Non-pigmented ciliary epithelial cell (primary cell): ENCODE measurements at places on chromosomes 7 and 10.

- DNase-seq: no peak
These were observed 42.1 kb downstream of the PPP1R9A start for GRCh38 chr7:94949532-94949931.

DNA sequence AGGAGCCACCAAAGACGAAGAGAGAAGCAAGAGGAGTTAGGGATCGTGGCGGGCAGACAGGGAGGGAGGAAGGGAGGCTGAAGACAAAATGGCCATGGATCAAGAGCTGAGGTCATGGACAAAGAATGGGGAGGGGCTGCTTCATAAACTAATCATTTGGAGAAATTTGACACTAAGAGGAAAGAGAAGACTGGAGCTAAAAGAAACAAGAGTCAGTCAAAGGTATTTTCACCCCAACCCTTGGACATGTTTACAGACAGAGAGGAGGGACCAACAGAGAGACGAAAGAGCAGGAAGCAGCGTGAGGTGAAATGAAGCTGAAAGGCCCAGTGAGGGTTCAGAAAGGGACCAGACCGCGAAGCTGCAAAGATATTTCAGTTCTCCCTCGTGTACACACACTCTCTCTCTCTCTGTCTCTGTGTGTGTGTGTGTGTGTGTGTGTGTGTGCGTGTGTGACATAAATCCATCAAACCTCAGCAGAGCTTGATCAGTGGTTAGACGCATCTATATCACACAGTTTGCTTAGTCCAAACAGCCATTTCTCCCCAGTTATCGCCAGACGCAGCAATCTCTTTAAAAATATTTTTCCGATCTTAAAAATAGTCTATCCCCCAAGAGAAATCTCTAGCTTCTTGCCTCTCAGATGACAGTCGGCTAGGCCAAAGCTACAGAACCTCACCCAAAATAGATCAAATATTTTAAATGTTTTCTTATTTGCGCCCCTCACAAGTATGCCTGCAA, 12.5 kb upstream of the CALD1 start:
- no peak for DNase-seq

DNA sequence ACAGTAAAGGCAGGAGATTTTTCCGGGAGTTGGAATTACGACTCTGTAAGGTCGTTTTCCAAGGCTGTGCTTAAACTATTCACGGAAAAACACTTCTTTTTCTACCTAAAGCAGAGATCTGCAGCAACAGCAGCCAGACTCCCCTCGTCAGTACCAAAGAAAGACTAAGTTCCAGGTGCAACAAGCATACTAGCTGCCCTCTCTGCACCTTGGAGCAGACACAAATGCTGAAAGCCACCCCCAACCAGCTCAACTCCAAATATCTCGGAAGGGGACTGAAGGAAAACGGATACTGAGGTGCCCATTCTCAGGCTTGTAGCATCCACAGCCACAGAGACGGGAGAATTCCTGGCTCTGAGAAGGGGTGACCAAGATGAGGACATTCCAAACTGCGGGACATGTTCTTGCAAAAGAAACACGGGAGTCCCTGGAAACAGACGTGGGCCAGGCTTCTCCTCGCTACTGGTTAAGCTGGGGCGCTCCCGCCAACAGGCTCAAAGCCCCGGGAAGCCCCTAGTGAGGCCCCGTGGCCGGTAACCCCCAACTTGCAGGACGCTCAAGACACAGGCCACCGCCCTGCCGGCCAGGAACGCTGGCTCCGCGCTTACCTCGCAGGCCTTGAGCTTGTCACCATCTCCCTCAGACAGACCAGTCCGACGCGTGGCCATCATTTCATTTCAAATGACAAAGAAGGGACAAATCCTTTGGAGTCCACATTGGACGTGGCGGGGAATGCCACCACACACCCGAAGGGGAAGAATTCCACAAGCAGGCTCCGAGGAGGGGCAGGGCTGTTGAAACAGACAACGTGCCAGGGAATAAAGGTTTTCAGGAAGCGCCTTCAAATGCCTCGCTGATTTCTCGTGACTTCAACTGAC, 2.2 kb downstream of the ARHGAP21 start:
- no peak for DNase-seq

DNA sequence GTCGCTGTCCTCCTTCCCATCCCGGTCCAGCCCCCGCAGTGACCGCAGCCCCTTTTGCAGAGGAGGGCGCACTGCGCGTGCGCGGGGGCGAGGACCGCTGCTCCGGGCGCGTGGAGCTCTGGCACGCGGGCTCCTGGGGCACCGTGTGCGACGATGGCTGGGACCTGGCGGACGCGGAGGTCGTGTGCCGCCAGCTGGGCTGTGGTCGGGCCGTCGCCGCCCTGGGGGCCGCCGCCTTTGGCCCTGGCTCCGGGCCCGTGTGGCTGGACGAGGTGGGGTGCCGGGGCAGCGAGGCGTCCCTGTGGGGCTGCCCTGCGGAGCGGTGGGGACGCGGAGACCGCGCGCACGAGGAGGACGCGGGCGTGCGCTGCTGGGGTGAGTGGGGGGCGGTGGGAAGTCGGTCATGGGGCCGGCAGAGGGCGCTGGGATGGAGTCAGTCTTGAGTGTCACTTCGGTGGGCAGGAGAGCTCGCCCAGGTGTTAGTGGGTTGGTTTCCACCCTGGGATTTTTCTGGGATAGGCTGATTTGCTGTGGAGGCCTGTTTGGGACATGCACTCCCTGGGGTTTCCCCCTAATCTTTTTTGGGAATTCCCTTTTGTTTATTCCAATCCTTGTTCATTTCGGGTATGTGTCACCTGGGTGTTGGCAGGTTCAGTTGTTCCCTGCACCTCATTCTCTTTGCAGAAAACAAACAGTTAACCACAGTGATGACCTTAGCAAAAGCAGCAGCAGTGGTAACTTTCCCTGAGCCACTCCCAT, 11.6 kb downstream of the SCART1 start:
- DNase-seq: no peak

- DNase-seq: no peak
These were observed 913 bp upstream of the NPC1L1 start for GRCh38 chr7:44541876-44542610.

- no peak for DNase-seq
These were observed 52.7 kb downstream of the CRTAC1 start for GRCh38 chr10:97977673-97978072.

GRCh38 chr10:97714401-97715258, 1.1 kb downstream of the MARVELD1 start:
- DNase-seq: no peak

DNA sequence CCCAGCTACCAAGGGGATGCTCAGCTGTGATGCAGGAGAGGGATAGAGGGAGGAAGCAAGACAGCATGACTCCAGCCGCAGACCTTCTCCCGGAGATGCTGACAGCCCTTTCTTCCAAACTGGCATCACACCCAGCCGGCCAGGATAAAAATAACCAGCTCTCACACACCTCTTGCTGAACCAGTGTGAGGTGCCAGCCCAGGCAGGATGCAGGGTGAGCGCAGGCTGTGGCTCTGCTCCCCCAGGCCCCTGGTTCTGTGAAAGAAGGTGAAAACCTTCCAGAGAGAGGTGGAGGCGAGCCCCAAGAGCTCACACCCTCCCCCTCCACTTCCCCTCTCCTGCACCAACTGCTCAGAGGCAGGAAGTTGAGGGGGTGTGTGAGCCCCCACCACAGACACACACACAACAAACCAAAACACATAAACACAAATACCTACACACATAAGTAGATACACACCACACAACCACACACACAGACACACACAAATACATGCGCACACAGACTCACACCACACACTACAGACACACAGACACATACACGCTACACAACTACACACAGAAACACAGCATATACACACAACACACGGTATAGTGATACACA, 4.0 kb downstream of the GPR15LG start:
- DNase-seq: no peak

- no peak for DNase-seq
These were observed 584.9 kb upstream of the COBL start for GRCh38 chr7:51901489-51901840.

- no peak for DNase-seq
These were observed 308.4 kb downstream of the HDAC9 start for GRCh38 chr7:18803923-18804322.
